ENCODE measurements at places on chromosomes 11 and 22.

DNA sequence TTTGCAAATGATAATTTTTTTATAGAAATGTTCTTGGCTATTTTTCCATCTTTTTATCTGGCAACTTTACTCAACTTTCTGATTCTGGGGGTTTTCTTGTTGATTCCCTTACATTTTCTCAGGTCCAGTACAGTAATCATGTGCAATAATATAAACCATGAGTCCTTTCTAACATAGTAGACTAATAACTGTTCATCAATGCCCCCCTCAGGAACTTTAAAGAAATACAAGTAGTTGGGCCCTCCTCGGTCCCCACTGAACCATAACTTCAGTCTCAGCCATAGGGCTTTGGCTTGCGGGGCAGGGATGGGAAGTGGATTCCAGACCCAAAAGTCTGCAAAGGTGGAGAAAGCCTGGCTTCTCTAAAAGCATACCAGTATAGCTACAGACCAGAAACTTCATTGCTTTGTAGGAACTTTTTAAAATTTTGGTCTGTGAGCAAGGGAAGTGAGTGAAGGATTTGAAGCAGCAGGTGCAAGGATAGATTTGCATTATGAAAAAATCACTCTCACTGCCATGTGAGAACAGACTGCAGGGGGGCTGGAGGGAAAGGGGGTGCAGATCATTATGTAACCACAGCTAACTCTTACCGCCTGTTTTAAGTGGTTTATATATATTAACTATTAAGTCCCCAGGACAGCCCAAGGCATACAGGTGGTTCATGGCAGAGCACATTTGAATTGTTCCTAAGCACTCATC, 10.4 kb upstream of the TUB start:
- no peak for DNase-seq

GRCh38 chr11:10407055-10407454, 48.0 kb upstream of the AMPD3 start:
- DNase-seq: peak; percentile 78

- DNase-seq: no peak
These were observed 47.3 kb upstream of the TSKU start for GRCh38 chr11:76735841-76736240.

DNA sequence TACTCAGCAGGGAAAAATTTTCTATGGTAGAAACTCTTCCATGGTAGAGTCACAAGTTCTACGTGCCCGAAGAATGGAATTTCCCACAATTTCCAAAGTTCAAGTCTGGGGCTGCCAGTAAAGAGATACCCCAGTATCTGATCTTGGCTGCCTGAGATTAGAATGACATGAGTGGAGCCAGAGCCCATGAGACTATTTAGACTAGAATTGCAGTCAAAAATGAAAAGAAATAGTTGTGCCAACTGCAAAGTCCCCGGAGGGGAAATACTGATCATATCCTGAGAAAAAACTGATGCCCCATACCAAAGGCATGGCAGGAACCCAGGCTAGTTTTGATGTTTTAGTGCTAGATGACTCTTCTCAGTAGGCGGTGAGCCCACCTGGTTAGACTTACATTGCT, 11.2 kb downstream of the MAJIN start:
- DNase-seq: no peak

- DNase-seq: no peak
These were observed 8.1 kb upstream of the NNMT start for GRCh38 chr11:114288136-114288535.

DNA sequence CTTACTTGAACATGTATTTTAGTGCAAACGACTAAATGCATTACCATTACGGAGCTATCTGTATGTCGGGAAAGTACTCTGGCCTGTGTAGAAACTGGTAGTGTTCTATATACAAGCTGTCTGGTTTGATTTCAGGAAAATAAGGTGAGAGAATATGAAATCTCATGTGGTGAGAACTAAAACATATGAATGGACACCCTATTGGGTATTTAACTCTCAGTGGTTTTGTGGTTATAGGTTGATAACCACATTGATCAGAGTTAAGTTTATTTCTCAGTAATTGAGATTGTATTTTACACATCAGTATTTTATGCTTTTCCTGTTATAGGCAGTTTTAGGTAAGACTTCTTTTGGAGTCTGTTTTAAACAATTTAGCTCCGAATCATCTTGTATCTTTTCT, 10.4 kb downstream of the ANO5 start:
- no peak for DNase-seq

- no peak for DNase-seq
These were observed 176.9 kb downstream of the MN1 start for GRCh38 chr22:27624705-27625104.

DNA sequence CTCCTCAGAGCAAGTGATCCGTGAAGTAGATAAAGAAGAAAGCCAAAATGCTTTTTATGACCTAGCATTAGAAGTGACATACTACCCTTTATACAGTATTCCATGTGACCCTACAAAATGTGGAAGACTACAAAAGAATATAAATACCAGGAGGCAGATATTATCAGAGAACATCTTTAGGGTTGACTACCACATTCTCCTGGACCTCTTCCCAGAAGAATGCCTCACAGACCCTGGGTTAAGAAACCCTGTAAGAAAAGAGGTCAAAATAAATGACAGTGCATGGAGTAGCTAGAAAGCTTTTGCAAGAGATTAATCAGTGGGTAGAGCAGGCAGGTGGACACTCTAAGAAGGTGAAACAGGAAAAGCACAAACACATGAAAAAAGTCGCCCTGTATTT, 69.2 kb downstream of the FANCF start:
- DNase-seq: no peak

DNA sequence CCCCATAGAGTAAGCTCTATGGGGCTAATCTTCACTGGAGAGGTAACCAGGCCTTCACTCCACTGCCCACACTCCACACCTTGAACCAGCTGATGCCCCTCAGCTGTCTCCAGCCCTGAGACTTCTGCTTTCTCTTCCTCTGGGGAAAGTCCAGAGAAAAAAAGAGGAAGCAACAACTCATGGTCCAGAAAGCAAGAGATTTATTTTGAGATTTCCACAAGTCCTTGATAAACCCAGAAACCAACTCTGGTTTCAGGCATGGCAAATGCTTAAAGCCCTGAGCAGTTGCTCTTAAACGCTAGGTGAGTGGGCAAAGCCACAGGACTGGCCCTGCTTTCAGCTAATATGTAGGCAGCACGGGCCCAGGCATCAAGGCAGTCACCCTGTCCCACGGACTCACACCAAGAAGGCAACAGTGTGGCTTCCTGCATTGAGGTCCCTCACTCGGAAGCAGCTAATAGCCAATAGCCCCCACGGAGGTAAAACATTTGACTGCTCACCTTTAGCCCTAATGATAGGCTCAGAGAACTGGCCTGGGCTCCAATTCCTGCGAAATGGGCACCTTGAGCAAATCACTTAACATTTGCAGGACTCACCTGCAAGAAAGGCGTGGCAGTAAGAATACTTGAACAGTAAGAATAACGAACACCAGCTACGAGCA, 4.3 kb downstream of the CYB561A3 start:
- no peak for DNase-seq

DNA sequence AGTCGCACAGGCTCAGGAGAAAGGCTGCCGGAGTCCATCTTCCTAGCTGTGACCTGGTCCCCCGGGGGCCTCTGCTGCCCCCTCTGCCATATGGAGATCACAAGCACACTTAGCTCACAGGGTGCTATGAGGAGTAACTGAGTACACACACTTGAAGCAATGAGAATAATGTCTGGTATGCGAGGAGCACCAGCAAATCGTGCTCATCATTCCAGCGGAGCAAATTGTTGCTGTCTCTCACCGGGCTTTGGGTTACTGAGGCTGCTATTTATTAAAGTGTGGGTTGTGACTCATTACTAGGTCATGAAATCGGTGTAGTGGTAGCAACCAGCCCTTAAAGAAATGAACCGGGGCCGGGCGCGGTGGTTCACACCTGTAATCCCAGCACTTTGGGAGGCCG, 48.1 kb upstream of the EIF3D start:
- DNase-seq: peak; percentile 31

- DNase-seq: no peak
These were observed 32.4 kb downstream of the ZNF195 start for GRCh38 chr11:3346587-3346986.

DNA sequence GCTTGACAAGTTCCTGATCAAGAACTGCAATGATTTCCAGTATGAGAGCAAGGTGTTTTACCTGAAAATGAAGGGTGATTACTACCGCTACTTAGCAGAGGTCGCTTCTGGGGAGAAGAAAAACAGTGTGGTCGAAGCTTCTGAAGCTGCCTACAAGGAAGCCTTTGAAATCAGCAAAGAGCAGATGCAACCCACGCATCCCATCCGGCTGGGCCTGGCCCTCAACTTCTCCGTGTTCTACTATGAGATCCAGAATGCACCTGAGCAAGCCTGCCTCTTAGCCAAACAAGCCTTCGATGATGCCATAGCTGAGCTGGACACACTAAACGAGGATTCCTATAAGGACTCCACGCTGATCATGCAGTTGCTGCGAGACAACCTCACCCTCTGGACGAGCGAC, 12.0 kb downstream of the YWHAH start:
- DNase-seq: no peak

- no peak for DNase-seq
These were observed 42.4 kb downstream of the MTMR3 start for GRCh38 chr22:29925402-29925801.

DNA sequence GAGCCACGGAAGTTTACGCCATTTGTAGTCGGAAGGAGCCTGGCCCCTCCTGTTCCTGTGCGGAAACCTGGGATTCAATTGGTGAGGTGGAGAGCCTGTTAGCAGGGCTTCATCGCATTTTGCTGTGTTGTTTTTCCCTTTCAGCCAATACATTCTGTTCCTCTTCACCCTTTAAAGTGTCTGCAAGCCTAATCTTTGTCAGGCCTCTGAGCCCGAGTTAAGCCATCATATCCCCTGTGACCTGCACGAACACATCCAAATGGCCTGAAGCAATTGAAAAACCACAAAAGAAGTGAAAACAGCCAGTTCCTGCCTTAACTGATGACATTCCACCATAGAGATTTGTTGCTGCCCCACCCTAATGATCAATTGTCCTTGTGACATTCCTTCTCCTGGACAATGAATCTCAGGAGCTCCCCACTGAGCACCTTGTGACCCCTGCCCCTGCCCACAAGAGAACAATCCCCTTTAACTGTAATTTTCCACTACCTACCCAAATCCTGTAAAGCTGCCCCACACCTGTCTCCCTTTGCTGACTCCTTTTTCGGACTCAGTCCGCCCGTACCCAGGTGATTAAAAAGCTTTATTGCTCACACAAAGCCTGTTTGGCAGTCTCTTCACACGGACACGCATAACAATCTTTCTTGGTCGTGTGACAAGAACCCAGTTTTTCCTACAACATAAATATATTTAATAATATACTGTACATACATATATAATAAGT, 37.1 kb upstream of the MMP12 start:
- DNase-seq: no peak

DNA sequence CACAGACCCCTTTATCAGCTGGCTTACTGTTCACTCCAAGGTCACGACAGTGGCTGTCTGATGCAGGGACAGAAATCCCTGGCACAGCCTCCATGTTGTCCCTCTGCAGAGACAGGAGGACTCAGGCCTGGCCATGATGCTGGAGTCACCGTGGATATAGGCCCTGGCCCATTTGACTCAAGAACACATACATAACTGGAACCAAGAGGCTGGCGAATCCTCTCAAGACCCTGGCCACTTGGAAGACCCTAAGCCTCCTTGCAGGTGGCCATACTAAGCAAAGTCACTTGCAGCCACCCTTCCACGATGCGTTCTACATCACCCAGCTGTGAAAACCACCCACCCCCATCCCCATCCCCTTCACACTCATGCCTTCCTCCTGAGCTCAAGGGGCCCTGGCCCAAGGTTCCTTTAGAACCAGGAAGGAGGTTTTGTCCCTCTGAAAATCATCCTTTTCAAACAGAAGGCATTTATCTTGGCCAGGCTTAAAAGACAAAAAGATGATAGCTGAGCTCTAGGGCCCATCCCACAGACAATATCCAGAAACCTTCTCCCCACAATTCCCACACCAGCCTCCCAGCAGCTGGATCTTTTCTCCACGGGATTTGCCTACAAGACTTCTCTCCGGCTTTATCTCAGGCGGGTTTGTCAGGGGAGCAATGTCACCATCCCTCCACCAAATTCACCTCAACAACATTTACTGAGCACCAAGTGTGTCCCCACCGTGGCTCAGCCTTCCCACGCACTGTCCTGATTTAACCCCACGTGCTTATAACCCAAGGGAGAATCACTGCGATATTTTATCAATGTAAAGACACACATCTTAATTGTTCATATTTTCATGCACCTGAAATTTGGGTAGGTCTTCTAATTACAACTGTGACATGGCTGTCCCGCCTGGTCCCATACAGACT, 123.4 kb upstream of the SERPIND1 start:
- no peak for DNase-seq

- DNase-seq: no peak
These were observed 13.2 kb upstream of the PEX26 start for GRCh38 chr22:18064636-18065035.

GRCh38 chr22:40818192-40818746, 877 bp downstream of the SLC25A17 start:
- no peak for DNase-seq

- DNase-seq: peak; percentile 54
These were observed at the start of gene XNDC1N for GRCh38 chr11:71927820-71928736. XNDC1N (minus strand) TSS chr11:71928594; CDS start chr11:71923353, 5,241 bp downstream.

DNA sequence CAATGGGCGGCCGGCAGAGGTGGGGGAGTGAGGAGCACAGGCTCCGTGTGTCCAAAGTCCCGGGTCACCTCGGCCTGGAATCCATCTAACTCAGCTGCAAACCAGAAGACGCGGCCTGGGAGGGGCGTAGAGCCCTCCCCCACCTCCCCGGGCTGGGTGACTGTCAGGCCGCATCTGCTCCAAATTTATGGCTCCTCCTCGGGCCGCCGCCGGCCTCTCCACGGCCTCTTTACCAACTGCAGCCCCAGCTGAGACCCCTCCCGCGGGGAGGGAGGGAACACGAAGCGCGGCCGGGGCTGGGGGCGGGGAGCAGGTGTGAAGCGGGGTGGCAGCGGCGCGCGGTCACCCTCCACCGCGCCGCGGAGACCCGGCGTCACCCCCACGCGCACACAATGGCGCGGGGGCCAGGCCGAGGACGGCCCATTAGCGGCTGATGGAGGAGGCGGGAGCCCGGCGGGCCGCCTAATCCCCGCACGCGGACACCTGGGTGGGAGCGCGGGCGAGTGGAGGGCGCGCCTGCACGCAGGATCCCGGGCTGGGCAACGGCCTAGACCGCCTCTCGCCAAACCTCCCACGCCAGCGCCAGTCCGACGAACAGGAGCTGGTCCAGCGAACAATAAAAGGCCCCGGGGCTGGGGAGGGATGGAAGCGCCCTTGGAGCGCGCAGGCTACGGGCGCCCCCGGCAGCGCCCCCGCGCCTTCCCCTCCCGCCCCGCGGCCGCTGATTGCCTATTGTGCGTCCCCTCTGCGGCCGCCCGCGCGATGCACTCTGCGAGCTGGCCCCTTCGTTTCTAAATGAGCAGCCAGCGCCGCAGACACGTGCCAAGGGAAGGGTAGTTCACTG, 25.9 kb upstream of the ROBO3 start:
- no peak for DNase-seq

DNA sequence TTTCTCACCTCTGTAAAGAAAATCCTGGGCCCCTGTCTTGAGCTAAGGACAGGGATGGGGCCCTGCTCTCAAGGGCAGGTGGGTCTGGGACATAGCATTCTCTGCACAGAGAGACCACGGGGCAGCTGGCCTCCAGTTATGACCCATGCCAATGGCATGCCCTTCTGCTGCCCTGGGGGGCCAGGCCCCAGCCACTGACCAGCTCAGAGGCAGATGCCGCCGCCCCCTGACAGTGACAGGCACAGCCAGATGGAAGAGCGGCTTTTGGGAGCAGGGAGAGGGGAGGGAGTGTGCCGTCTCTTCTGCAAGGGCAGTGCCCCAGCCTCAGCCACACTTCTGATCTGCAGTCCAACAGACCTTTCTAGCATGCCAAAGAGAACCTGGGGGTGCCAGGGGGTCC, 114.8 kb upstream of the NAV2 start:
- no peak for DNase-seq

- DNase-seq: no peak
These were observed 75.3 kb downstream of the ST3GAL4 start for GRCh38 chr11:126430581-126431335.
